Mesendoderm (in vitro differentiated cells): ENCODE measurements at places on chromosomes 3 and 15.

GRCh38 chr3:51937611-51938450 lies 3.9 kb downstream of the RRP9 start:
- H3K4me1 ChIP-seq = peaks cover 4% of the 10 kb centered on the region
- no peak overlapping the region for H3K27ac ChIP-seq
- H3K27me3 ChIP-seq = no peaks in the 10 kb centered on the region
- no peak overlapping the region for H3K4me3 ChIP-seq
- H3K36me3 ChIP-seq = peaks cover 25% of the 10 kb centered on the region

DNA sequence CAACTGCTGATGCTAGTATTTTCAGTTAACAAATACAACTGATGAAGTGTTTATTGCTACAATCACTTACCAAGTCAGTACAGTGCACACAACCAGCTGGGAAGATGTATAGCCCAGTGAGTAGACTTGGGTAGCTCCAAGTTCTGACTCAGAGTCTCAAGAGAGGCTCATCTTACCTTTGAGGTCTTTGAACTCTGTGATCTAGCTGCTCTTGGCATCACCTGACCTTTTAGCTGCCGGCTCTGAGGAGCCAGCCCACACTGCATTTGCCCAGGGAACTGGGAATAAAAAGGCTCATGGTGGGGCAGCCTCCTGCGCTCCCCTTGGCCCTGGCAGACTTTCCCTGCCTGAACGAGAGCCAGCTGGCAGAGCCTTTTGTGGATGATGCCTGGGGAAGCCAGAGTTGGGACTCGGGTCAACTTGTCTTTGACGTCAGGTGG lies 82.6 kb downstream of the CEMIP start:
- no peaks in the 10 kb centered on the region for H3K4me1 ChIP-seq
- H3K27me3 ChIP-seq = no peaks in the 10 kb centered on the region
- no peak for DNase-seq
- H3K36me3 ChIP-seq = no peaks in the 10 kb centered on the region

GRCh38 chr3:30667280-30667651 lies 60.9 kb downstream of the TGFBR2 start:
- peak; percentile 95 for DNase-seq
- no peak overlapping the region for H3K4me3 ChIP-seq
- H3K4me1 ChIP-seq = peaks cover 7% of the 10 kb centered on the region
- H3K36me3 ChIP-seq = peaks cover 4% of the 10 kb centered on the region
- H3K27ac ChIP-seq = no peak overlapping the region

- H3K4me3 ChIP-seq = no peak overlapping the region
- DNase-seq = no peak
- H3K36me3 ChIP-seq = no peaks in the 10 kb centered on the region
- H3K27ac ChIP-seq = no peak overlapping the region
Observed at GRCh38 chr15:99172171-99172570, 67.3 kb downstream of the SYNM start.

DNA sequence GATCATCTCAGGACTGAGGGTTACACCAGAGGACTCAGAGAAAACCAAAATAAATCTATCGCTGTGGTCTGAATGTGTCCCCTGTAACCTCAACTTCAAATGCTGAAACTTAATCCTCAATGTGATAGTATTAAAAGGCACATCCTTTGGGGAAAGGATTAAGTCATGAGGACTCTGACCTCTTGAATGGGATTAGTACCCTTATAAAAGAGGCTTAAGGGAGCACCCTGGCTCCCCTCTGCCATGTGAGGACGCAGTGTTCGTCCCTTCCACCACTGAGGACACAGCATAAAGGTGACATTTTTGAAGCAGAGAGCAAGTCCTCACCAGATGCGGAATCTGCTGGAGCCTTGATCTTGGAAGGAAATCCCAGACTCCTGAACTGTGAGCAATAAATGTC lies 39.5 kb downstream of the SRPRB start:
- H3K27me3 ChIP-seq = no peaks in the 10 kb centered on the region
- no peaks in the 10 kb centered on the region for H3K36me3 ChIP-seq
- no peaks in the 10 kb centered on the region for H3K4me1 ChIP-seq

DNA sequence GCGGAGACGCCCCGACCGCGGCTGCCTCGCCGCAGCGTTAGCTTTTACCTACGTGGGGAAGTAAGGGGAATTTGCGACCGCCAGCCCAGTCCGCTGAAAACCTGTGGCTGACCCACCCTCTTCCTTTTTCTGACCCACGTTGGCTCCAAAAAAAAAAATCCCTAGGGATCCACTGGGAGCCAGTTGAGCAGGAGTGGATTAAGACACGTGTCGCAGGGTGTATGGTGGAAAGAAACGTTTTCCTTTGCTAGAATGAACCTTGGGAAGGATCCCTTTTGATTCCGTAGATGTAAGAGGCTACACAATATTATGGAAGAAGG lies 575 bp upstream of the PCYT1A start:
- H3K36me3 ChIP-seq = no peaks in the 10 kb centered on the region
- H3K4me1 ChIP-seq = no peaks in the 10 kb centered on the region
- peak overlapping the region; percentile 93 for H3K27ac ChIP-seq
- no peak for DNase-seq
- H3K27me3 ChIP-seq = no peaks in the 10 kb centered on the region

- no peak for DNase-seq
- no peaks in the 10 kb centered on the region for H3K36me3 ChIP-seq
- H3K27me3 ChIP-seq = no peaks in the 10 kb centered on the region
- H3K4me1 ChIP-seq = no peaks in the 10 kb centered on the region
- H3K4me3 ChIP-seq = no peak overlapping the region
- no peak overlapping the region for H3K27ac ChIP-seq
Observed at GRCh38 chr3:12708584-12709192, 44.8 kb upstream of the RAF1 start.

DNA sequence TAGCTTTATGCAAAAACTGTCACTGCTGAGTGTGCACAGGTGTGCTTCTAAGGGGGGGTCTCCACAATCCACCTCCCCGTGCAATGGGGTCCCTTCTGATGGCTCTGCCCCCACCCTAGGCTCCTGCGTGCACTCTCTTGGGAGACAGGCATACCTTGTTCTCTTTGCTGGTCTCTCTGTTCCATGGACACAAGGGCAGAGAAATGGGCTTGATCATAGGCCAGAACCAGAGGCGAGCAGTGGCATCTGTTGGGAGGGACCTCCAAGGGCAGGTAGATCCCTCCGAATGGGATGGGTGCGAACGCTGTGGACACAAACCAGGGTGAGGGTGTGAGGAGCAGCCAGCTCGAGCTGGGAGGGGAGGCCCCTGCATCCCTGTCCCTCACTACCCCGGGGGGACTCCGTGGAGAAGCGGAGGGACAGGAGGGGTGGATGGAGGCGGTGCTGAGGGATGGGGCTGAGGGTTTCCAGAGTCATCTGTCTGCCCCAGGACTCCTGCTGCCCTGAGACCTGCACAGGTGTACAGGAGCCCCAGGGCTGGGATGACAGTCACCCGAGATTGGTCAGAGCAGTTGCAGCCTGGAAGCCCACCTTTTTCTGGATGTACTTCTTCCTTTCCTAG lies 175.0 kb downstream of the KLF13 start:
- H3K27me3 ChIP-seq = no peaks in the 10 kb centered on the region
- no peak overlapping the region for H3K4me3 ChIP-seq
- H3K4me1 ChIP-seq = peaks cover 3% of the 10 kb centered on the region
- DNase-seq = no peak

DNA sequence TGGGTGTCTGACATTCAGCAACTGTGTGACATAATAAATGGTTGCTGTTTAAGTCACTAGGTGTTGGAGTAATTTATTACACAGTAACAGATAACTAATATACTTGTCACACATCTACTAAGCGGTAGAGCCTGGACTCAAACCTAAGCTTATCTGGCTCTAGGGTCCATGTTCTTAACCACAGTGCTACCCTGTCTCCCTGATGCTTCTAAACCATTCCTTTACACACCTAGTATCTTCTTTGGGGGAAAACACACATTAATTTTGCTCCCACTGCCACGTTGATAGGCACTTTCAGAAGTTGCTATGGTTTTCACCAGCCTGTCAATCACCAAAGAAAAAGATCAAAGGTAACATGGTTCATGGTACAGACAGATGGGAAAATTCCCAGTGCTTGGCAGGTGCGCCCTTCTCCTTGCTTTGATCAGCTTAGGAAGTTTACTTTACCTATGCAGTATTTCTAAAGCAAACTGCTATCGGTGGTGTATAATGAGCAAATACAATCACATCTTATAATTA lies 150.8 kb downstream of the PDZRN3 start:
- H3K27ac ChIP-seq = no peak overlapping the region
- no peaks in the 10 kb centered on the region for H3K27me3 ChIP-seq
- H3K4me3 ChIP-seq = no peak overlapping the region
- no peak for DNase-seq

DNA sequence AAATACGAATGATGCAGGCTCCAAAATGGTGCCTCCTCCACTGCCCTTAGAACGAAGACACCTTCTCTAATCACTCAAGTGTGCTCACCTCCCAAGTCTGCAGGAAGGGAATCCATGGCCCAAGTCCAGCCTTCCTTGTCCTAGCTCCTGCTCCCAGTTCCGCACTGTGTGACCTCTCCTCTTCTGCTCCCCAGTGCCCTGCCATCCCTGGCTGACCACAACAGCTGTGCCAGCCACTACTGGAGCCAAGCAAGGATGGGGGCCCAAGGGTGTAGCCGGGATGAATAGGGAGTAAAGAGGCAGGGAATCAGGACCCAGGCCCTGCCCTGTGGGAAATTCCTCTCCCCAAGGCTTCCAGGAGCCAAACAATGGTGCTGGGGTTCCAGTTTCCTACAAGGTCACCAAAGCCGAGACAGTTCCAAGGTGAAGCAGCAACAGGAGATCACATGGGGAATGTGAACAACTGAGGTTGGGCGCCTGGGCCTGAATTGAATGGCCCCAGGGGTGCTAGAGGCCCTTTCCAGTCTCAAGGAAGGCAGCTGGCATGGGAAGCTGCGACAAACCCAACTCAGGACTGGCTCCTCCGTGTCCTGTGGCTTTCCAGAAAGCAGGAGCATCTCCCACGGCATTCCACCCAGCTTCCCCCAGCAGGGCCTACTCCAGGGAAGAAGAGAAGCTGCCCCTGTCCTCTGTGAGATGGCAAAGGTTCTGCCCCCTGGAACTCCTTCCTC lies 20.2 kb downstream of the SEMA7A start:
- H3K27me3 ChIP-seq = no peaks in the 10 kb centered on the region
- H3K27ac ChIP-seq = no peak overlapping the region
- DNase-seq = no peak
- H3K4me3 ChIP-seq = no peak overlapping the region
- H3K4me1 ChIP-seq = no peaks in the 10 kb centered on the region

DNA sequence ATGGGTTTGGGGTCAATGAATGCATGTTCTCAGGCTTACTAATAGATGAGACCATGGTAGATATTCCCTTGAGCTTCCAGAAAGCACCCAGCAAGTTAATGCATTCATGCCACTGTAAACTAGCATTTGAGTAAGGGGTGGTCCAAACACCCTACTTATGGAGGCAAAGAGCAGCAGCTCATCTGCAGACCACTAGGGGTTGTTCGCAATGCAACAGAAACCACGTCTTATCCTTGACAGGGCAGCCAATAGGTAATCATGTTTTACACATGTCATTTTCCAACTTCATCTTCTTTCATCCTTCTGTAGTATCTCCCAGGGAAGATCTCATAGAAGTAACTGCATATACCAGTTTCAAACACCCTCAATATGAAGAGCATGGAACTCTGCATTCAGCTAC lies 330.2 kb downstream of the RORA start:
- DNase-seq = no peak
- no peaks in the 10 kb centered on the region for H3K36me3 ChIP-seq
- H3K27ac ChIP-seq = no peak overlapping the region
- no peaks in the 10 kb centered on the region for H3K4me1 ChIP-seq

- H3K4me3 ChIP-seq = no peak overlapping the region
- no peaks in the 10 kb centered on the region for H3K4me1 ChIP-seq
- no peaks in the 10 kb centered on the region for H3K36me3 ChIP-seq
- no peaks in the 10 kb centered on the region for H3K27me3 ChIP-seq
Observed at GRCh38 chr3:95123104-95123503, 1060.2 kb downstream of the NSUN3 start.

- DNase-seq = no peak
- H3K4me1 ChIP-seq = no peaks in the 10 kb centered on the region
- H3K36me3 ChIP-seq = no peaks in the 10 kb centered on the region
- no peaks in the 10 kb centered on the region for H3K27me3 ChIP-seq
Observed at GRCh38 chr15:91429973-91430372, 329.9 kb downstream of the SV2B start.

DNA sequence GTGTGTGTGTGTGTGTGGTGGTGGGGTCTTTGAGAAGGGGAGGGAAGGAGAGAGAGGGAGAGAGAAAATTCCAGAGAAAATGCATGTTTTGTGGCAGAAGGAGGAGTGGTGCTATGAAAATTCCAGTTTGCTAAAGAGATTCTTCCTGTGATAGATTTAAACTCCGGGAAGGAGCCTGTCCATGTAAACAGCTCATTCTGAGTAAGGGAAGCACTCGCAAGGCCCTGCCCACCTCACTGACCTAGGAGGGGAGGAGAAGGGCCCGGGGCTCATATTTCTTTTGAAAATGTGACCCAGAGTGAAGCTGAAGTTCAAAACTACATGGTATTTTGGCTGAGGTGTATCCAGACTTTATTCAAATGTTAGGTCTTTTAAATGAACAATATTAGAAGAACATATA lies 41.3 kb downstream of the ADAMTSL3 start:
- peaks cover 1% of the 10 kb centered on the region for H3K4me1 ChIP-seq
- H3K27ac ChIP-seq = no peak overlapping the region
- H3K36me3 ChIP-seq = no peaks in the 10 kb centered on the region
- no peaks in the 10 kb centered on the region for H3K27me3 ChIP-seq
- DNase-seq = peak; percentile 44

- no peak for DNase-seq
- peaks cover 2% of the 10 kb centered on the region for H3K27me3 ChIP-seq
- no peak overlapping the region for H3K27ac ChIP-seq
- H3K4me1 ChIP-seq = no peaks in the 10 kb centered on the region
Observed at GRCh38 chr3:35675206-35675605, 35.9 kb downstream of the ARPP21 start.

GRCh38 chr15:92097474-92098178 lies 244.1 kb downstream of the SLCO3A1 start:
- H3K36me3 ChIP-seq = no peaks in the 10 kb centered on the region
- peak; percentile 84 for DNase-seq
- no peak overlapping the region for H3K4me3 ChIP-seq
- no peaks in the 10 kb centered on the region for H3K4me1 ChIP-seq

DNA sequence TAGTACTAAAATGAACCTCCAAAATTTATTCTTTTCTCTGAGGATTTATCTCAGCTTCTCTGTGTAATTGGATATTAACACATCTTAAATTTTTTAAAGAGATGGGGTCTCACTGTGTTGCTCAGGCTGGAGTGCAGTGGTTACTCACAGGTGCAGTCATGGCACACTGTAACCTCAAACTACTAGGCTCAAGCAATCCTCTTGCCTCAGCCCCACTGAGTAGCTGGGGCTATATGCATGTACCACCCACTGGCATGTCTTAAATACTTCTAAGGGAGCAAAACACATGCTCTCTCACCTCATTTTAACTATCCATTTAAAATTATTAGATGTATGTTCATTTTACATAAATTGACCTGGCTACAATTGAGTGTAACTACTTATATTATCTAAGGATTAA lies 11.3 kb upstream of the TMEM87A start:
- DNase-seq = no peak
- no peak overlapping the region for H3K27ac ChIP-seq
- H3K36me3 ChIP-seq = no peaks in the 10 kb centered on the region
- H3K27me3 ChIP-seq = no peaks in the 10 kb centered on the region
- no peaks in the 10 kb centered on the region for H3K4me1 ChIP-seq

- no peaks in the 10 kb centered on the region for H3K27me3 ChIP-seq
- H3K36me3 ChIP-seq = no peaks in the 10 kb centered on the region
- H3K4me1 ChIP-seq = no peaks in the 10 kb centered on the region
- DNase-seq = no peak
- H3K27ac ChIP-seq = no peak overlapping the region
- no peak overlapping the region for H3K4me3 ChIP-seq
Observed at GRCh38 chr3:37704064-37704463, 157.6 kb upstream of the CTDSPL start.
